Activated CD8-positive, alpha-beta memory T cell treated with anti-CD3 and anti-CD28 coated beads, Interleukin-2, amount 10 ng/mL, durations not matched to agents 7 days and 5 days (primary cell): ENCODE measurements at places on chromosomes 2 and 18. TPM values are rescaled to one million over a fixed set of nuclear protein-coding genes. Genes with fewer than 3 reads are reported as not detected.

DNA sequence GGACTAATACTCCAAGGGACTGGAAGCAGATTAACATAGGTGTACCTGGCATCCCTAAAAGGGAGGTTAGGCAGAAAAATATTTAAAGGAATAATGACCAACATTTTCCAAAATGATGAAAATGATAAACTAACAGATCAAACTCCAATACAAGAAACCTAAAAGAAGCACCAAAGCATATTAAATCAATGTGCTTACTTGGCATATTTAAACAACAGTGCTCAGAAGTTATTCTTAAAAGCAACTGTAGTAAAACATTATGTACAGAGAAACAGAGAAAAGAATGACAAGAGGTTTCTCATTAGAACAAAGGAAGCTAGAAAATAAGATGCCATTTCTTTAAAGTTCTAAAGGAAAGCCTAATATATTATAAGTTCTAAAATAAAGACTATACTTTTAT is 947.3 kb upstream of the TMEFF2 start:
- H3K36me3 ChIP-seq: no peaks in the 10 kb centered on the region
- no peaks in the 10 kb centered on the region for H3K4me1 ChIP-seq
- no peak overlapping the region for H3K4me3 ChIP-seq
- DNase-seq: no peak
- H3K27me3 ChIP-seq: no peaks in the 10 kb centered on the region
- no peak overlapping the region for H3K27ac ChIP-seq

FASTKD2 gene
- 23.9 TPM for total RNA-seq

GRCh38 chr18:12048827-12049175 is 44.8 kb upstream of the ANKRD62 start:
- DNase-seq: no peak
- no peak overlapping the region for H3K27ac ChIP-seq
- no peak overlapping the region for H3K4me3 ChIP-seq
- peaks cover 27% of the 10 kb centered on the region for H3K27me3 ChIP-seq
- peaks cover 7% of the 10 kb centered on the region for H3K4me1 ChIP-seq

DNA sequence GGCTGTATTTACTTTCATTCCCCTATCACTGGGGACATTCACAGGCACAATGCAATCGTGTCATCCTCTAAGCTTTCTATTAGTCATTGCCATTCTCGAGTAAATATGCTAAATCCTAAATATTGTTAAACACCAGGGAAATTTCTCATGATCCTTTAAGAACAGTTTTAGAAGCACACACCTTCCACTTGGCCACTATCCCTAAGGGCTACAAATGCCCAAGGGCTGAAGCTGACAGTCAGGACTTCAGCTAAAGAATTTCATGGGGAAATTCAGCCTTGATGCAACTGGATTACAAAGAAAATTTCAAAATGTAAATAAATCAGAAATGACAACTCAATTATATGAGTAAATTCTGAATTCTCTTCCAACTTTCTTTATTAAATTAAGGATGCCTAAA is 163.1 kb upstream of the PID1 start:
- H3K4me1 ChIP-seq: no peaks in the 10 kb centered on the region
- no peak overlapping the region for H3K27ac ChIP-seq
- no peak overlapping the region for H3K4me3 ChIP-seq
- H3K36me3 ChIP-seq: no peaks in the 10 kb centered on the region
- DNase-seq: no peak
- no peaks in the 10 kb centered on the region for H3K27me3 ChIP-seq

CYB5A gene
- total RNA-seq: 27.1 TPM

- H3K36me3 ChIP-seq: no peaks in the 10 kb centered on the region
- H3K4me3 ChIP-seq: no peak overlapping the region
- H3K27ac ChIP-seq: no peak overlapping the region
- peak; percentile 21 for DNase-seq
- no peaks in the 10 kb centered on the region for H3K27me3 ChIP-seq
- no peaks in the 10 kb centered on the region for H3K4me1 ChIP-seq
Measured at GRCh38 chr2:121007490-121007853, 271.8 kb downstream of the GLI2 start.

GRCh38 chr18:48885266-48885923 is 65.4 kb downstream of the SMAD7 start:
- no peak for DNase-seq
- no peak overlapping the region for H3K4me3 ChIP-seq
- no peak overlapping the region for H3K27ac ChIP-seq
- no peaks in the 10 kb centered on the region for H3K27me3 ChIP-seq
- no peaks in the 10 kb centered on the region for H3K36me3 ChIP-seq

DNA sequence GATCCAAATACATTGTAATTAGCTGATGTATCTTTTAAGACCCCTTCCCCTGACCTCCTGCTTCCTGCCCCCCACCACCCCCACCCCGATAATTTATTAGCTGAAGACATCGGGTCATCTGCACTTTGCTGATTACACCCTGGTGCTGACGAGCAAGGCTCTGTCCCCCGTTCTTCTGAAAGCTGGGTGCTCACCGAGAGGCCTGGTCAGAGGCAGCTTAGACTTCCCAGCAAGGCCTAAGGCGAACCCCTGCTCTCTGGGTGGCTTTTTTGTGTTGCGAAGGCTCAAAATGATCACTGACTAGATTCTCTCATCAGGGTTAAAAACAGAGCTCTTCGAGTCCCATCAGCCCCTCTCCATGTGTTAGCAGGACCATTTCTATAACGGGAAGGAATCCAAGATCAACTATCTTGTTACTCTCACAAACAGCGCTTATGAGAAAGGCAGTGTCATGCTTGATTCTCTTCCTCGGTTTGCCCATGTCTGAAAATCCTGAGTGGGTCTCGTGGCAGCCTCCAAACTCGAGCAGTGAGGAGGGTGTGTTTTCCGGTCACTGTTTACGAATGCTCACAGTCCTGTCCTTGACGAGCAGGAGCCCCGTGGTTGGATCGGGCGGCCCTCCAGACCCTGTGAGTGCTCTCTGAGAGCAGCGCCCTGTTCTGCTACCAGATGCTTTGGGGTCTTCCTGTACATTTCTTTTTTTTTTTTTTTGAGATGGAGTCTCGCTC is 201.6 kb downstream of the HDAC4 start:
- no peak for DNase-seq
- no peaks in the 10 kb centered on the region for H3K4me1 ChIP-seq
- H3K4me3 ChIP-seq: no peak overlapping the region
- no peaks in the 10 kb centered on the region for H3K27me3 ChIP-seq
- no peak overlapping the region for H3K27ac ChIP-seq
- no peaks in the 10 kb centered on the region for H3K36me3 ChIP-seq

GRCh38 chr2:49123600-49123999 is 30.7 kb downstream of the FSHR start:
- no peaks in the 10 kb centered on the region for H3K36me3 ChIP-seq
- no peak for DNase-seq
- no peaks in the 10 kb centered on the region for H3K4me1 ChIP-seq
- H3K4me3 ChIP-seq: no peak overlapping the region

MGAT4A gene
- 72.0 TPM for total RNA-seq

DNA sequence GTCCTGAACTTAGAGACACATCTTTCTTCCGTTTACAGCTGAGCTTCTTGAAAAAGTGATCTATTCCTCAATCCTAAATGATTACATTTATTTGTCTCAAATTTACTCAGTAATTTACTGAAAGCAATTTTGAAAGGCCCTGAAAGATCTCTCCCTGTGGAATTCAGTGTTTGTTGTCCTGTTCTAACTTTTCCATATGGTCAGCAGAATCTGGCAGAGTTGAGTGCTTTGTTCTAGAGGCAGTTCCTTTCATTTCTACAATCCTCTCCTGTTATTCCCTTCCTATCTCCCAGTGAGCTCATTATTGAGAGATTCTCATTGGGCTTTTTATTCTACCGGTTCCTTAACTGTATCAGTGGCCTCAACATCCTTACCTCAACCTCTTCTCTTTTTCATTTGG is 36.5 kb upstream of the REG3G start:
- H3K4me1 ChIP-seq: no peaks in the 10 kb centered on the region
- DNase-seq: no peak
- no peak overlapping the region for H3K4me3 ChIP-seq
- H3K27me3 ChIP-seq: peaks cover 16% of the 10 kb centered on the region

DNA sequence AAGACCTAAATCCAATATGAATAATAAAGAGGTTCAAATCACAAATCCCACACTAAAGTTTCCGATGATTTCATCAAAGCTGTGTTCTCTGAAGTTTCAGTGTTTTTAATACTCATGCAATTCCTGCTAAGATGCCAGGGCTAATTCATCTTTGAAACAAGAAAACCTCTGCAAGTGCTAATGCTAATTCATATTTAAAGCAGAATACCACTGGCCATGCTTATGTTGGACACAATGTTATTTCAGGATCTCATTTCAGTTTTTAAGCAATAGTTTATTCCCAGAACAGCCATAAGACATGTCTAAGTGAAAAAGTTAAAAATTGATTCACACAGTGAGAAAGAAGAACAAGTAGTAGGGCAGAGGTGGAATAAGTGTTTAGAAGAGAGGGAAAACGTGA is 62.8 kb downstream of the GRB14 start:
- H3K36me3 ChIP-seq: no peaks in the 10 kb centered on the region
- no peak overlapping the region for H3K4me3 ChIP-seq
- no peak for DNase-seq
- no peaks in the 10 kb centered on the region for H3K27me3 ChIP-seq
- H3K27ac ChIP-seq: no peak overlapping the region

- H3K27me3 ChIP-seq: peaks cover 11% of the 10 kb centered on the region
- DNase-seq: no peak
- no peak overlapping the region for H3K4me3 ChIP-seq
- H3K4me1 ChIP-seq: peaks cover 18% of the 10 kb centered on the region
- H3K36me3 ChIP-seq: no peaks in the 10 kb centered on the region
Measured at GRCh38 chr2:64504774-64505720, 19.1 kb upstream of the AFTPH start.

- H3K4me1 ChIP-seq: no peaks in the 10 kb centered on the region
- H3K27ac ChIP-seq: no peak overlapping the region
- H3K4me3 ChIP-seq: no peak overlapping the region
Measured at GRCh38 chr18:52694804-52695203, 354.8 kb downstream of the DCC start.

- H3K36me3 ChIP-seq: no peaks in the 10 kb centered on the region
- no peak overlapping the region for H3K4me3 ChIP-seq
- H3K4me1 ChIP-seq: no peaks in the 10 kb centered on the region
- H3K27ac ChIP-seq: no peak overlapping the region
- H3K27me3 ChIP-seq: peaks cover 20% of the 10 kb centered on the region
- no peak for DNase-seq
Measured at GRCh38 chr2:31011587-31011986, 126.7 kb downstream of the GALNT14 start.

- DNase-seq: no peak
- H3K36me3 ChIP-seq: no peaks in the 10 kb centered on the region
- H3K27me3 ChIP-seq: peaks cover 15% of the 10 kb centered on the region
- no peak overlapping the region for H3K4me3 ChIP-seq
- H3K4me1 ChIP-seq: no peaks in the 10 kb centered on the region
- H3K27ac ChIP-seq: peak overlapping the region; percentile 11
Measured at GRCh38 chr18:23113576-23113975, 21.7 kb upstream of the CABLES1 start.

DNA sequence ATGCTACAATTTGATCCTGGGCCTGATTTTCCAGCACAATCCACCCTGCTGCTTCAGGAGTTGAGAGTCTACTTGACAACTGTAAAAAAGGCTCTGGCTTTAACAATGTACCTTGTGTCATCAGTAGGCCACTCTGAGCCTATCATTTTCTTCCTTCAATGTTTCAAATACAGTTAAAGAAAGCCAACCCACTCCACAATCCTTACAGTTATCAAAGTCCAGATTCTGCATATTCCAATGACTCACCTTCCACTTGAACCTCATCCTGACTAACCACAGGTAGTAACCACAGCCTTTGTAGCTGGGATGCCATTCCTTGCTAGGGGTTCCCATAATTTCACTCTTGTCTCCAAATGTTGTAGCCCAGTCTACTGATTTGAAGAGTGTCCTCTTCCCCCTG is 35.5 kb upstream of the AQP4 start:
- H3K27ac ChIP-seq: no peak overlapping the region
- no peaks in the 10 kb centered on the region for H3K4me1 ChIP-seq
- H3K4me3 ChIP-seq: no peak overlapping the region
- H3K36me3 ChIP-seq: no peaks in the 10 kb centered on the region
- no peak for DNase-seq

DNA sequence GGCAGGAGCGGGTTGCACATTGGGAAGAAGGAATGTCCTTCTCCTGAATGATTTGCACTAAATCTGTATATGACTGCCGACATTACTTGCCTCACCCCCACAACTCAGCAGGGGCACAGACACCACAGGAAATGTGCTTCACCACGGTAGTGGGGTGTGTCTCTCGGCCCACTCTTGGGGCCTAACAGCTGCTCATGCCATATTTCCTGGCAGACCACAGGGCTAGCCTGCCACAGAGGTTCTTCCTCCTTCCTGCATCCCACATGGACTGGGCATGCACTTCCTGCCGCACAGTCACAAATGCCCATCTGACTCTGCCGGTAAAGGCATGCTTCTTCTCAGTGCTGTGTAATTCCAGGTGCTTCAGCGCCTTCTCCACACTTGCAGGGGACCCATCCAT is 10.3 kb upstream of the PAPOLG start:
- H3K4me3 ChIP-seq: peak overlapping the region; percentile 21
- H3K36me3 ChIP-seq: no peaks in the 10 kb centered on the region
- peak; percentile 68 for DNase-seq
- H3K4me1 ChIP-seq: peaks cover 17% of the 10 kb centered on the region
- peaks cover 3% of the 10 kb centered on the region for H3K27me3 ChIP-seq
- peak overlapping the region; percentile 50 for H3K27ac ChIP-seq

DNA sequence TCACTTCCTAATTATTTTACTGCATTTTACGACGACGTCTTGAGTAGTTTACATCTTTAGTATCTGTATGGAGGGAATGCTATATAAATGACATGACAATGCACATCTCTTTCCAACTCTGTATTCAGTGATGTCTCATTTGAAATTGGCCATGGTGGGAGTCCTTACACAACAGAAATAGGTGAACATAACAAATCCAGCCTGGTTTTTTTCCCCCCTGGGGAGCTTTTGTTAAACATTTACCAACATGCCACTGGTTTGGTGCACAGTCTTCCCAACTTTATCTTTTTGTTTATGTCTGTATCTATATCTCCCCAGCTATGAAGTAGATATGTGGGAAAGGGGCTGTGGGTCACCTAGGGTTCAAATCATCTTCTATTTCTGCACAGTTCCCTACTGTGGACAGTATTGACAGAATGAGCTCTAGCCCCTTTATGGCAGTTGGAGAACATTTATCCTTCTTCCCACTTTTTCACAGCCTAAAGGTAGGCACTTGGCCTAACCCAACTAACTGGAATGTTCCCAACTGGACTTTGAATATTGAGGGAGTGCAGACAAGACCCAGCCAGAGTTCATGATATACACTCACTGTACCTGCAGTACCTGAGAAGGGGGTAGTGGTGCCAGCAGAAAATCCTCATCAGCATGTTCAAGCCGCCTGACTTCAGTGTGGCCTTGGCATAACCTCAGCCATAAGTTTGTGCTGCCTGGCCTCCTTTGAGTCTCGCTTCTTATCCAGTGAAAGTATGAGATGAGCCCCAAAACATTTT is 5.7 kb upstream of the RTKN start:
- peaks cover 31% of the 10 kb centered on the region for H3K27me3 ChIP-seq
- H3K4me1 ChIP-seq: peaks cover 4% of the 10 kb centered on the region
- H3K27ac ChIP-seq: no peak overlapping the region
- no peak overlapping the region for H3K4me3 ChIP-seq
- no peaks in the 10 kb centered on the region for H3K36me3 ChIP-seq

MYL12B gene
- total RNA-seq: 322 TPM
